ENCODE measurements at places on chromosomes 1 and 21.
A peak's percentile ranks its signal among the peaks of the same experiment; 100 is the strongest.

- peak; percentile 61 for DNase-seq
Observed at GRCh38 chr1:222073307-222073995, 331.6 kb upstream of the DUSP10 start.

DNA sequence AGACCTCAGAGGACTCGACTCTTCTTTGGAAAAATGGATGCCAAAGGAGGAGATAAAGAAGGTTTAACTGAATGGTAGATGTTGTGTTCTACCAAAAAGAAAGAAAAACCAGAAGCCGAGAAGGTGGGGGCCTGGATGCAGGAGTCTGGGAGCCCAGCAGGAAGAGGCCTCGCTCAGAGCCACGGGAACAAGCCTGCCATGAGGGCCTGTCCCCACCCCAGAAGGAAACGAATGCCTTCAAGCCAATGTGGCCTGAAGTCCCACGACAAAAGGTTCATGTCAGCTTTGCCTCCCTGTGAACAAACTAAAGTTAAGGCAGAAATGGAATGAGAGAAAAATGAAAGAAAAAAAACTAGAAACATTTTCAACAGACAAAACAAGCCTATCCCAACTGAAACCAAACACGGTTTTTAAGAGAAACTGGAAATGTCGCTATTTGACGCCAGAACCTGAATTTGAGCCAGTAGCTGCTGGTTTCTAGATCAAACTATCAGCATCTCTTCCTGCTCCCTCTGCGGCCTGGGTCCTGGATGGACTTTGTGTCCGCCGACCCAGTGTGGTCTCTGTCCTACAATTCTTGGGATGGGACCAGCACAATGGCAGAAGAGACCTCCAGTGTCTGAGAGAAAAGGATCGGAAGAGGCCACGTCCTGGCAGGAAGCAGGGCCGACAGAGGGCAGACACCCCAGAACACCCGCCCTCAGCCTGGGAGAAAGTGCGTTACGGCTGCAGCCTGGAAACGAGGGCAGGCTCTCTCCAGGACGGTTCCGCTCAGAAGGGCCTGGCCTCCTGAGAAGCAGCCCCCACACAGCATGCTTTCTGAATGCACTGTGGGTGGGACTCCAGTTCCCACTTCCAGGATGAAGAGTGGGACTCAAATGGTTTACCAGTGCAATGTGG, 35.2 kb downstream of the SLC45A1 start:
- no peak for DNase-seq

- no peak for DNase-seq
Observed at GRCh38 chr1:229035748-229036082, 235.2 kb upstream of the RAB4A start.

DNA sequence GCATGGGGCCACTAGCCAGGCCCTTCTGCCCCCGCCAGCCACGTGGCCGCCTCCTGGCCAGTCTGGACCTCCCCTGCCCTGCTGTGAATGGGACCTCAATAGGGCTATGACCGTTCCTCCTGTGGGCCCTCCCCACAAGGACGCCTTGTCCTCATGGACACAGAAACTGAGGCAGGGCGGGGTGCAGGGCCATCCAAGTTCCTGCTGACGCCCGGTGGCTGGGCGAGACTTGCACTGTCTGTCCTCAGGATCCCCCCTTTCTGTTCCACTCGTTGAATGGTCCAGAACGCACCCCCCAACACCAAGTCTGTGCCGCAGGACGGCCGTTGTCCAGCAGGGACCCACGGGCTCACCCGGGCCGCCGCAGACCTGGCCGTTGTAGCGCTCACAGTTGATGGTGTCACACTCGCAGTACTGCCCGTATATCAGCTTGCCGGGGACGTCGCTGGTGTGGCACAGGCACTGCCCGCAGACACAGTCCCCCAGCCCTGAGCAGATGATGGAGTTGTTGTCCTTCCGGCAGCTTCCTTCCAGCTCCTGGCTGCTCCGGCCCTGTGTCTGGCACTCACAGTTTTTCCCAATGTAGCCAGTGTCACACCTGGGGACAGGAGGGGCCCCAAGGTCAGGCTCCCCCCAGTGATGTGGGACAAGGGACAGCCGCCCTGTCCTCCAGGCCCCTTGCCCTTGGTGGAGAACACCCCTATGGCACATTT, 16.3 kb upstream of the PTTG1IP start:
- no peak for DNase-seq

DNA sequence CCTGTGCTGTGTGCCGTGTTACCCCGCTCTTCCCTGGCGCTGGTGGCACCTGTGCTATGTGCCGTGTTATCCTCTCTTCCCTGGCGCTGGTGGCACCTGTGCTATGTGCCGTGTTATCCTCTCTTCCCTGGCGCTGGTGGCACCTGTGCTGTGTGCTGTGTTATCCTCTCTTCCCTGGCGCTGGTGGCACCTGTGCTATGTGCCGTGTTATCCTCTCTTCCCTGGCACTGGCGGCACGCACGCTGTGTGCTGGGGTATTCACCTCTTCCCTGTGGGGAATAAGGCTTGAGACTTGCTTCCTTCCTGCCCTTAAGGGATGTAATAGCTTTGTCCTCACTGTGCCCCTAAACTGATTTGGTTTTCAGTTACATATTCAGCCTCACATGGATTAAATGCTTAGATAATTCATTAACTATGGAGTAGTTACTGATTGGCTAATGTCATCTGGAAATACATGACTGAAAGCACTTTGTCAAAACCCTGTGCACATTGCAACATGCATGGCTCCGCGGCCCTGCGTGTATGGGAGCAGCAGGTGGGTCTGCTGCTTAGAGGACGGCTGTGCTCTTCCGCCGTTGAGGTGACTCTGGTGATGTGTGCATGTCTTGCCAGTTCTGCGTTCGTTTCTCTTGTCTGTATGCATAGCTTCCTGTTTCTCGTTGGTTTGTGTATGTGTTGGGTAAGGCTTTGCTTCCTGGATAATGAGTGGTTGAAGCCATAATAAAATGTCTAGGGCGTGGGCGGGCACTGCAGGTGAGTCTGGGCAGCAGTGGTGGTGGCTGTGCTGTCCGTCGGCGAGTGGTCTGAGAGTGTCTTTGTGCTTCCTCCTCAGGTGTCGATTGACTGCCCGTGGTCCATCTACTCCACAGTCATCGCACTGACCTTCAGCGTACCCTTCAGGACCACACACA, 17.9 kb upstream of the PWP2 start:
- DNase-seq = no peak

GRCh38 chr1:62588000-62588399, 9.3 kb upstream of the ANGPTL3 start:
- peak; percentile 26 for DNase-seq

GRCh38 chr1:53259932-53260331, 21.6 kb upstream of the MAGOH start:
- no peak for DNase-seq

DNA sequence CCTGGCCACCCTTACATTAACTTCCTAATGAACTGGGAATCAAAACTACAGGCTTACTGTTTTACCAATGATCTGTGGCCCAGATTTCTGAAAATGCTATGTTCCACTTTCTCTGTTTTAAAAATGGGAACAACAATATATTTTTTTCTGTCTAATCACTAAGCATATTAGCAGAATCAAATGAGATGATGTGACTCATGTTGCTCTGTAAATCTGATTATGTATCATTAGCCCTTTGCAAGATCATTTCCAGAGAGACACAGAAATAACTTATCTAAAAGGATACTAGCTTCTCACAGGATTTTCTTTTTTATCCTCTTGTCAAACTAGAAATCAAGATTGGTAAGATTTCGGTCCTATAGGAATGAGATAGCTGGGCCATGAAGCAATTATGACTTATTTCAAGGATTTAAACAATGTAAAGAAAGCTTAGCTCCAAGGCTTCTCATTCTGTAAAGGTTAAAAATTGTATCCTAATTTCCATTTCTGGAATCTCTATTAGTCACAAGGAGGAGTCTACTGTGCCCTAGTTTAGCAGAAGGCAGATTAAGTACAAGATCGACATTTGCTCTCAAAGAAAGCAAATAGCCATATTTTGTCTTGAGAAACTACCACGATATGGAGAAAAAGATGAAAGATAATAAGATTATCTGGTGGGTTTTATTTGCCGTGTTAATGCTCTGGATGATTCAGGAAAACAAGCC, 32.4 kb upstream of the CAMSAP2 start:
- DNase-seq = no peak

GRCh38 chr1:183444243-183444642, 26.1 kb upstream of the NMNAT2 start:
- peak; percentile 10 for DNase-seq

- no peak for DNase-seq
Observed at GRCh38 chr1:16967095-16967575, 13.3 kb downstream of the MFAP2 start.

- DNase-seq = no peak
Observed at GRCh38 chr1:34398916-34399275, 222.2 kb downstream of the C1orf94 start.

DNA sequence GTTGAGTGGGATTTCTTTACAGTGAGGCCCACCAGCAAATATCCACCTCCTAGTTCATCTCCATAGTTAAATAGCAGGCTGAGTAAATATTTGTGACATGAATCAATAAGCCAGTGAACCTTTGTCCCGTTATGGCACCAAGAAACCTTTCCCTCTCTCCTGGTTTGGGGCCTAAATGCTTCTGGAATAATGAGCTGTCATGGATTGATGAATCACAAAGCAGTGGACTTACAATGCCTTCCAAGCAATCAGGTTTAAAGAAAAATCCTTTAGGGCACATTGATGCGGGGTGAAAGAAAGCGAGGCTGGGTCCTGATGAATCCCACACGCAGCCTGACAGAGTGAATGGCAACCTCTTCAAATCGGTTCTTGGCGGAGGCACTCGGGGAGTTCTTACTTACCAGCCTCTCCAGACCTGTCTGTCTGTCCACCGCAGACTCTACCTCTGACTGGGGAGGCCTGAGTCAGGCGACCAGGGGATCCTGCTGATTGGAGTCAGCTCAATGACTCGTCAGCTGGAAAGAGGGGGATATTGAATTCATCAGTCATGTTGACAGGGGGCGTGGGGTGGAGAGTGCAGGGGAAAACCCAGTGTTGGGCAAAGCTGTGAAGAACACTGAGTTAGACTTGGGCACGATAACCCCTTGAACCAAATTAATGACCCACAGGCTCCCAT, 247.3 kb downstream of the PLPP3 start:
- DNase-seq = no peak

GRCh38 chr1:186689907-186690306, 9.7 kb upstream of the PTGS2 start:
- no peak for DNase-seq

- no peak for DNase-seq
Observed at GRCh38 chr1:156959925-156960324, 39.5 kb downstream of the LRRC71 start.

DNA sequence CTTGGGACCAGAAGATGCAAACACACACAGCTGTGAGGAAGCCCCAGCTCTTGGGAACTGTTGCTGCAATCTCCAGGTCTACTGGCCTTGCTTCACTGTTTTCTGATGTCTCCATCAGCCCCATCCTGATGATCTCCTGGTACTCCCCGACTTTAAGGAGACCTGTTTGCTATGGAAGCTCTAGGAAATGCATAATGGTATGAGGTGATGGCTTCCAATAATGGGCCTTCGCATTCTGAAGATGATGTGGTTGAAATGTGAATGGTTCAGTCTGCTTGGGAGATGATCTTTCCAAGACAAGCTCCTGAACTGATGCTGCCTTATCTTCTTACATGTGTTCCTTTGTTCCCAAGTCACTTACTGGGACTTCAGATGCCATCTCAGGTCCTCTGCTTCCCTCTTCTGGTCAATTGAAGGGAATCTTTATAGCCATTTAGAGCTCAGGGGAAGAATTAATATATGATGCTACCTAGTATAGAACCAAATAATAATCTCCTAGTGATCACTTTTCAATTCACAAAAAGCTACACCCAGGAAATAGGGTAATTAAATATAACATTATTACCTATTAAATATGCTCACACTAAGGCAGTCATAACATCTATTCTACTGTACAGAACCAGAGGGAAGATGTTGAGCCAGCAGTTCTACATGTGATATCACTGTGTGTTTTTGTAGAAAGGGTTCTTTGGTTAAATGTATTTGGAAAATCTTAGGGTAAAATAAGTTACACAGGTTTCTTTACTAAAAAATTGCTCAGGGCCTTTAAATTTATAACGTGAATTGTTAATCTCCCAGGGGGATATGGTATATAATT, 73.9 kb upstream of the VTCN1 start:
- peak; percentile 43 for DNase-seq

- DNase-seq = no peak
Observed at GRCh38 chr1:97796711-97797110, 124.1 kb downstream of the DPYD start.

GRCh38 chr1:208058267-208058666, 147.3 kb upstream of the CD34 start:
- DNase-seq = no peak

DNA sequence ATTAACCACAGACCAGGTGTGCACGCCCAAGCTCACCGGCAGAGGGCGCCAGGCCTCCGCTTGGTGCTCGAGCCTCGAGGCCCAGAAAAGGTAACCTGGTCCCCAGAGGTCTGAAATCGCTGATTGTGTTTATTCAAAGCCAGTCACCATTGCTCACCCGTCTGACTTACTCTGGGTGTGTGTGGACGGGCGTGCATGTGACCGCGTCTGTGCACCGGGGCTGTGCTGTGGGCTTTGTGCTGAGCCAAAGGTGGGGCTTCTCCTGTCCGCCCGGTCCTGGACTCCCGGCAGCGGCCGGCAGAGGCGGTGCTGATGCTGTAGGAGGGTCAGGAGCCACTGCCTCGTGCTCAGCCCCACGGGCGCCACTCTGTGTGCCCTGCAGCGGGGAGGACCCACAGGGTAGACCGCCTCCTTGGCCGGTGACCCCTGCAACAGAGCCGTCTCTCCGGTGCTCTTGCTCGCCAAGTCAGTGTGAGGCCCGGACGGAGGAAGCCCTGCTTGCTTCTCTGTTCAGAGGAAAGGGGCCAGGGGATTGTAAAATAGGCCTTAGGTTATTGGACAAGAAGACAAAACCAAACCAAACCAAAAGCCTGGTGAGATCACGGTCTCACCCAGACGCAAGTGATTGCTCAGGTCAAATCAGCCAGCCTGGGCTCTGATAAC, 32.0 kb upstream of the BTG2 start:
- DNase-seq = no peak

- DNase-seq = no peak
Observed at GRCh38 chr1:62928885-62929284, 145.0 kb downstream of the ATG4C start.

DNA sequence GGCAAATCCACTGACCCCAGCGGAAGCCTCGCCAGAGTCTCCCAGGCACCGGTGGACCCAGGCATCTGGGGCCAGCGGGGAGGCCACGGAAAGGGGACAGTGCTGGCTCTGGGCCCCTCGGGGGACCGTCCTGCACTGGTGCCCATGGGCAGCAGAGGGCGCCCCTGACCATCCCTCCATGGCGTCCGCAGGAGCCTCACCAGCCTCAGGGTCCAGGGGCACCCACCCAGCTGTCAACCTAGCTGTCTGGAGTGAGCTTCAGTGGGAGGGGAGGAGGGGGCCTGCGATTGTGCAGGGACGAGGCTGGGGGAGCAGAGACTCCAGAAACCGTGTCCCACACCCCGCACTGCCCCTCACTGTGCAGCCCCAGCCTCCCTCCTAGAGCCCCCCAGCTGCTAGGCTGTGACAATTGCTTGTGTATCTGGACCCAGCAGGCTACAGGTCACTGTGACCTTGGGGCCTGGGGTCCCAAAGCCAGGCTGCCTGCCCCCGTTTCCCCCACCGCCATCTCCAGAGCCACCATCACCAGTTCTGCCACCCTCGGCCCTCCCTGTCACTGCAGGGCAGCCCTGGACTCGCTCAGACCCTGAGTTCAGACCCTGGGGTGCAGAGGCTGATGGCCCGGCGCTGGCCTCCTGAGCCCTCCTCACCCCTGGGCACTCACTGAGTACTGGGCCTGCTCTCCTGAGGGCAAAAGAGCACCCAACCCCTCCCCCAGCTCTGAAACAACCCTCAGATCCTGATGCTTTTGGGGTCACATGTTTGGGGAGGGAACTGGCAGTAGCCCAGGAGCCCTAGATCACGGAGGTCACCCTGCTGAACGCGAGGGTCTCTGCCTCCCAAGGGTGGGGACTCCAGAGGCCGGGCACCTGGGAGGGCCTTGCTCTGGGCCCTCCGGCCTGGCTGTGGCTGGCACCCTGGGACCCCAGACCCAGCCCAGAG, 10.6 kb upstream of the COL6A1 start:
- no peak for DNase-seq

All from non-pigmented ciliary epithelial cell (primary cell).